ENCODE measurements at places on chromosomes 1 and 21.
A peak's percentile ranks its signal among the peaks of the same experiment; 100 is the strongest.

- no peak for DNase-seq
These were observed 155.9 kb downstream of the DISP1 start for GRCh38 chr1:222970711-222971110.

- no peak for DNase-seq
These were observed 217.5 kb upstream of the GREM2 start for GRCh38 chr1:240829487-240829886.

DNA sequence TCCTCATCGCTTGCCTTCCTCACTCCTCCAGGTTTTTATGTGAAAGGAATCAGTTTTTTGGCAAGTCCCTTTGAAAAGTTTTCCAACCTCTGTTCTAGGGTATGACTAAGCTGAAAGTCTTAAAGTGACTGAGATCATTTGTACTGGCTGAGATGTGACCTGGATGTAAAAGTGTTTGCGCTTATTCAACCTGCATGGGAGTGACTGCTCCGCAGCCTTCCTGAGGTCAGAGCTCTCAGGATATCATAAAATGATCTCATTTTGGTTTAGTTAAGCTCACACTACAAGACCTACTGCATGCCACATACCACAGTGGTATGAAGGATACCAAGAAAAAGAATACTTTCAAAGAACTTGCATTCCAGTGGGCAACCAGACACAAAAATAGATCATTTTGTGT is 29.8 kb upstream of the TADA1 start:
- no peak for DNase-seq

DNA sequence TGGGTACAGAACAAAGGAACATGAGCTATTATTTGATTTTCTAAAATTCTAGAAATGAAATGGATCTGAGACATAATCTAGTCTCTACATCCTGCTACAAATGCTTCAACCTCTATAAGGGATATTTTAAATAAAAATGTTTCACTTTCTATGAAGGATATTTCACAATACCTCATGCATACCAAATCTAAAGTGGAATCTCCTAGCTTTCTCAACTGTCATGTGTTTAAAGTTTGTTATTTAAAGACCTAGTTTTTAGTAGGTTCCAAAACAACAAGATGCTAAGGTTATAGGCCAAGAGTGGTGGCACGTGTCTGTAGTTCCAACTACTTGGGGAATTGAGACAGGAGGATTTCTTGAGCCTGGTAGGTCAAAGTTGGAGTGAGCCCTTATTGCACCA is 47.6 kb downstream of the KDM5B start:
- DNase-seq = no peak

DNA sequence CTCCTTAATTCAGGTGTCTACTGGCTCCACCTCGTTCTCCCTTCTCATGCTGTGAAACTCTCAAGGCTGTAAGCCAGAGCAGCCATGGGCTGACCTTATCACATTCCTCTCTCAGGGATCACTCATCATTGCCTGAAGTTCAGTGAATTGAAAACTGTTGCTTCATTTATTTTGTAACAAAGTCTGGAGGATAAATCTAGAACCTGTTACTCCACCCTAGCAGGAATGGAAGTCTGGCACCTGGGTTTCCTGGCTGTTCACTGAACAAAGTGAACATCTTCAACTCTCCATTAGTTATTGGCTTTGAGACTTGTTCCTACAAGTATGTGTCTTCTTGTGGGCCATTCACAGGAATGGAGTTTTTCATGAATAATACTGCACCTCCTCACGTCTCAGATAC is 584.1 kb downstream of the PTPRU start:
- no peak for DNase-seq

GRCh38 chr1:159146980-159147379 is 24.4 kb upstream of the CADM3 start:
- DNase-seq = no peak

- DNase-seq = no peak
These were observed 16.9 kb downstream of the MACO1 start for GRCh38 chr1:25447547-25447946.

- DNase-seq = no peak
These were observed 11.4 kb upstream of the KCNA2 start for GRCh38 chr1:110617589-110617988.

GRCh38 chr1:66478116-66478515 is 55.8 kb upstream of the SGIP1 start:
- DNase-seq = no peak

- DNase-seq = no peak
These were observed 803.8 kb downstream of the ADGRL2 start for GRCh38 chr1:82604524-82604923.

- no peak for DNase-seq
These were observed 6.0 kb downstream of the LDLRAD1 start for GRCh38 chr1:54012008-54012325.

GRCh38 chr1:57901208-57901919 is 477.5 kb upstream of the DAB1 start:
- no peak for DNase-seq

DNA sequence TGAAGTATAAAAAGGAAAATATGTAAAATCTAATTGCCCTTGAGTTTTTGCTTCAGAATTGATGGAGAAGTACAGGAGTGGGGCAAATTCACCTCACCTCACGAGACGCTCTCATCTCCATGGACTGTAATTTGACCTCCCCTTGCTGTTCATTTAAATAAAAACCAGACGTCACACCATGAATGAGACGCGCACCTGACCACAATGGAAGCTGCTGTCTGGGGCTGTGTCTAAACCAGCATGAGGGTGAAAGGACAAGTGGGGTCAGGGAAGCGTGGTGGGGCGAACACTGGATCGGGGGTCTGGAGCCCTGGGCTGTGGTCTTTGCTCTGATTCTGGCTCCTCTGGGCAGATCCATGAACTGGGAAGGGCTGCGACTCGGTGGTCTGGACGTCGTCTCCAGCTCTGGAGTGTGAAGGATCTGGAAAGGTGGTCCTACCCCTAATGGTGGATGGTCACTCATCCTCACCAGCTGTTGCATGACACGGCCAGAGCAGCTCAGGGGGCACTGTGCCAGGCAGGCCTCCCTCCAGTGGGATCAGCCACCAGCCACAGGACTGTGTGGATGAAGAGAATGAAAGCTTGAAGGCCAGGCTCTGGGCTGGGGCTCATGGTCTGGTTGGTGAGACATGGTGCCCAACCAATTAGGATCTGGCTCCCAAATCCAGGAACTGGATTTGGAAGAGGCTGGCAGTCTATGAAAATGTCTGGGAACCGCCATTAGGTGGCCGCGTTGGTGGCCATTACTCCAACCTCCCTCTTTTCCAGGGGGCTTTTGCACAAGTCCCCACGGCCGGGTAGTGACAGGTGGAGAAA is 728.6 kb downstream of the PTPRU start:
- no peak for DNase-seq

GRCh38 chr1:13947658-13948057 is 247.7 kb downstream of the PRDM2 start:
- DNase-seq = no peak

- DNase-seq = no peak
These were observed 80.3 kb downstream of the NME7 start for GRCh38 chr1:169287280-169287679.

GRCh38 chr1:11731691-11732283 is 4.1 kb upstream of the AGTRAP start:
- peak; percentile 59 for DNase-seq

DNA sequence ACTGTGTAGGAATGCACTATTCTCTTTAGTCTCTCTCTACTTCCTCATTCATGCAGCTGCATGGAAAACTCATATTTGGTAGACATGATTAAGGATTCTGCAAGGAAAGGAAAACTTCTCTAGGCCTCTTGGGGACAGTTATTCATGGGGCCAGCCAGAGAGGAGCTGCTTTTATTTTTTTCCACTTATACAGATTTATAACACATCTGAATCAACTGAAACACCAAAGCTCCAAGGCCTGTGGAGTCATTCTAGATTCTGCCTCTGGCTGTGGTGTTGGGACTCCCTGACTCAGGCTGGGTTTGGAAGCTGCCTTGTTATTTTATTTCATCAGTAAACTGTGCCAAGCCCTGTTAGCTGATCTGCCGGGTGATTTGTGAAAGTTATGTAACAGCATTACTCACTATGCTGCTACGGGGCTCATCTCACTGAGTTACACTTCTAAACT is 83.9 kb upstream of the EDEM3 start:
- peak; percentile 28 for DNase-seq
